ENCODE measurements at places on chromosomes 1 and 21.
A peak's percentile ranks its signal among the peaks of the same experiment; 100 is the strongest.

GRCh38 chr1:155176544-155177071, 3.0 kb downstream of the TRIM46 start:
- DNase-seq = peak; percentile 59

DNA sequence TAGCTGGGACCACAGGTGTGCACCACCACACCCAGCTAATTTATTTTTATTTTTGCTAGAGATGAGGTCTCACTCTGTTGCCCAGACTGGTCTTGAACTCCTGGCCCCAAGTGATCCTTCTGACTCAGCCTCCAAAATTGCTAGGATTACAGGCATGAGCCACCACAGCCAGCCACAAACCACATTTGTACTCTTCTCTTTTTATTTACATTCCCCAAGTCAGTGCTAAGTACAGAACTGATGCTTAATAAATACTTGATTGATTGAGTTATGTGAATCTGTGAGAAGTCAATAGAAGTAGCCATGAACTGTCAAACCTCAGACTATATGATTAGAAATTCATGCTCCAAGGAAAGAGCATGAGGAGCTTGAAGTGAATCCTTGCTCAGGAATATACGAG, 48.5 kb upstream of the S1PR1 start:
- DNase-seq = peak; percentile 64

DNA sequence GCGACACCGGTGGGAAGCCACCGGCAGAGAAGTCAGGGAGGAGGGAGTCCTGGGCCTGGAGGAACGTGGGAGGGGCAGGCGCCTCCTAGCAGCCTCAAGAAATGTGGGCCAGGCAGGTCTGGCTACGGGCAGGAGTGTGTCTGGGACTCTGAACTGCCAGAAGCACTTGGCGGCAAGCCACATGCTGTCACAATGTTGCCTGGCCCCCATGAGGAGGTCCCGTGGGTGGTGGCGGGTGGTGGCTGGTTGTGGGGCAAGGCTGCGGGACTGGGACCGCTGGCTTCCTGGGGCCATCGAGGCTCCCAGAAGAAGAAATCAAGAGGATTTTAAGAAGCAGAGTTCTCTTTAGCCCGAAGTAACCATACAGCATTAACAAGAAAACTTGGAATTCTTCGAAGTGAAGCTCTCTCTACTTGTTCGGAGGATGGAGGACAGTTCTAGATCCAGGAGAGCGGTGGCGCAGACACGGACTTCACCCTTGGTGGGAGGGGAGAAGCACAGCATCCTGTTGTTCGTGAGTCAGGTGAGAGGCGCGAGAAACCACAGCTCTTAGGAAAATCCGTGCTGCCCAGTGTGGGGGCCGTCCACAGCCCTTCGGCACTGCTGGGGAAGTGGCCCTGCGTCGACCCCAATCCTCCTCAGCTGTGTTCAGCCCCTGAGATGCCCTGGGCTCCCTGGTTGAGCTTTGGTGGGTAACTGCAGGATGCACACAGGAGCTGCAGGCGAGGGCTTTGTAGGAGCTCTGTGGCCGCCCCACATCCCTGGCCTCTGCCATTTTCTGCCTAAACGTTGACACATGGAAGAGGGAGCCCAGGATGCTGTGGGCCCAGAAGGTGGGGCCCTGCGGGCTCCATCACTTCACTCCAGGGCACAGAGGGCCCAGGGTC, 12.4 kb downstream of the SKI start:
- DNase-seq = no peak

- DNase-seq = no peak
Measured at GRCh38 chr1:195278644-195279043, 1329.6 kb downstream of the KCNT2 start.
